RPMI7951 (cell line): ENCODE measurements at places on chromosomes 11 and 22.

- no peak for DNase-seq
Measured at GRCh38 chr11:16380941-16381568, 24.7 kb upstream of the SOX6 start.

DNA sequence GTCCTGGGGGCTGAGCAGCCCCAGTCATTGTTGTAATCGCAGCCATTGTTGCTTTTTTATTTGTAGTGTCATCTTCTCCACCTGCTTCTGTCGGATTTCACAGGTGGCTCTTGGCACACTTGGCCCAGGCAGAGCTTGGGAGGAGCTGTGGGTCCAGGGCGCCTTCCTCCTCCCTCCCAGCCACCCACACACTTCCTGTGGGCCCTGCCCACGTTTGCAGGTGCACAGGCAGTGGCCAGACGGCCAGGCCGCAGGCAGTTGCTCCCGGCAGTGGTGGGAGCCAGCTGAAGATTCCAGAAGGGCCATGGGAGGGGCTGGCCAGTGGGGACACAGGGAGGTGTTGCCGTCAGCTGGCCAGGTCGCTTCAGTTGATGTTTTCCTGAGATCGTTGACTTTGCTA, 1191.9 kb downstream of the BRD1 start:
- no peak for DNase-seq

DNA sequence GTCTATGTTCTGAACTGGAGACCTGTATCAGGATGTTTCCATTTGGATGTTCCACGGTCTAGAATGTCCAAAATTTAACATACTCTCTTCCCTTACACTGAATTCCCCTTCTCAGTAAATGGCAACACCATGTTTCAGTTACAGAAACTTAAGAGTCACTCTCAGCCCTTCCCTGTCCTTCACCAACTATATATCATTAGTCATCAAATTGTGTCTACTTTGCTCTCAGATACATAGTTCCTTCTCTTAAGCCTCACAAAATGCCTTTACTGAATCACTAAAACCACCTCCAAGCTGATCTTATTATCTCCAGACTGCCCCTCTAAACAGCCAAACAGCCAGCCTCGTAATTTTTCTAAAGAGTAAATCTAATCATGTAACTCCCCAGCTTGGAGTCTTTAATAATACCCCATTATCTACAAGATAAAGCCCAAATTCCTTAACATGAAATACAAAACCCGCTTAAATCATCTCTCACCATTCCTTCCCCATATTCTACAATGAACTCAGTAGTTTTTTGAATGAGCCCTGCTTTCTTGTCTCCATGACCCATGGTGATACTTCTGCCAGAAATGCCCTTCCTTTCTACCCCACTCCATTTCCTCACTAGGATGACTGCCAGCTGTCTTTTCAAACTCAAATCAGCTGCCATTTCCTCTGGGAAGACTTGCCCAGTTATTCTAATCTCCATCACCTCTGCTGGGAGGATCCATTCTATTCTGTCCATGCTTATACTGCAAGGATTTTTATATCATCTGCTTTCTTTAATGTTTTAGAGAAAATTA, 102.7 kb upstream of the ARHGAP42 start:
- no peak for DNase-seq

DNA sequence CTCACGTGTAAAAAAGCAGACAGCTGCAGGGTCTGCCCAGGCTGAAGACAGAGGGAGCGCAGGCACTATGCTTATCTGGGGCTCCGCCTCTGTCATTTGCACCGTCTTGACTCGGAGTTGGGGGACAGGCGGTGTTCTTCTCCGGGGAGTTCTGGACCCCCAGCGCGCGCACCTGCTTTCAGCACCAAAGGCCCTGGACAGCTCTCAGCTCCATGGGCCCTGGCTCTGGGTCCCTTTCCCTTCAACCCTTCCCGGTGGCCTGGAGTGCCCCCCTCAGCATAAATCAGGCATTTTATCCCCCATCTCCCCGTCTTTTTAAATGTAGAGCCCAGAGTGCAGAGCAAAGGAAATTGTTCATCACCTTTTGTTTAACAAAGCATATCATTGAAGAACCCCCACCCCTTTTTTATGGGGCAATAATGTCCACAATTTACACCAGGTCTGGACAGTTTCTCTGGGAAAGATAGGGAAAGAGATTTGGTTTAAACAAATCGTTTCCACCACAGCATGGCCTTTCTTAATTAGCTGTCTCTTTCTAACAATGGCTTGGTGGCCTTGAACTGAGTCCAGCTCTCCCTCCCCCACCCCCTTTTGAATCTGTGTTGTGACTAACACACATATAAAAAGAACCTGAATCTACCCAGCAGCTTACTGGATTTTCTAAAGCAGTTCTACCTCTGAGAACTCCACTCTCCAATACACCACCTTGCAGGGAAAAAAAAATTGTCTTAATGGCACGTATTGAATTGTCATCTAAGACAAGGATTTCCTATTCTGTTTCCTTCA, 1.7 kb downstream of the SEZ6L start:
- no peak for DNase-seq

- DNase-seq = no peak
Measured at GRCh38 chr11:112300094-112300786, 39.6 kb upstream of the PLET1 start.

GRCh38 chr11:44973632-44974401, 23.1 kb upstream of the TP53I11 start:
- no peak for DNase-seq

- peak; percentile 41 for DNase-seq
Measured at GRCh38 chr11:57425565-57426438, 1.1 kb downstream of the SLC43A3 start.

DNA sequence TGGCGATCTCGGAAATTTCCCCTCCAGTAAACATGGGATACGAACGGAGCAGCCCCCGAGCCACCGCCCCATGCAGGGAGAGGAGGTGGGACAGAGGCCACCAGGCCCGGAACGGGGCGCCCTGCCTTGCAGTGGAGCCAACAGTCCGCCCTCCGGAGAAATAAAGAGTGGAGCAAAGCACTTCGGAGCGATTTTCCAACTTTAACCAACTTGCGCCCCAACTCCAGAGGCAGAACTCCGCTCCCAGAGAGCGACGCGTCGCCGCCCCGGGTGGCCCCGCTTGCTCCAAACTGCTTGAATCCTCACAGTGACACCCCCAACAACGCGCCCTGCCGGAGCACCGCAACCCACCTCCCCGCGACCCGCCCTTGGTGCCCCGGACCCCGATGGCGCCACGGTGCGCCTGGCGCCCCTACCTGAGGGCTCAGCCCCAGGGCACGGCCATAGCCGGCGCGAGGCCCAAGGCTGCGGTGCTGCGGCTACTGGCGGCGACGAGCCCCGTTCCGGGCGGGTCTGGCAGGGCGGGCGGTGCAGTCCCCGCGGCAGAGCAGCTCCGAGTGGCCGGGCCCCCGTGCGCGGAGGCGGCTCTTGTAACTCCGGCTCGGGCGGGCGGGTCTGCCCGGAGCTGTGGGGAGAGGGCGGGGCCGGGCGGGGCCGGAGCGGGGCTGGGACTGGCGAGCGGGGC, at the start of gene AHNAK:
Gene AHNAK, minus strand, starts transcription at position 563 of the 685 bp plus-strand sequence. CDS start 10,708 bp downstream, outside the sequence.
- peak; percentile 82 for DNase-seq
